ENCODE measurements at places on chromosomes 1 and 21.

GRCh38 chr1:43255438-43256210 is 14.2 kb upstream of the TMEM125 start:
- DNase-seq: no peak

- no peak for DNase-seq
These were observed 619.3 kb downstream of the PTPRU start for GRCh38 chr1:29855561-29856160.

DNA sequence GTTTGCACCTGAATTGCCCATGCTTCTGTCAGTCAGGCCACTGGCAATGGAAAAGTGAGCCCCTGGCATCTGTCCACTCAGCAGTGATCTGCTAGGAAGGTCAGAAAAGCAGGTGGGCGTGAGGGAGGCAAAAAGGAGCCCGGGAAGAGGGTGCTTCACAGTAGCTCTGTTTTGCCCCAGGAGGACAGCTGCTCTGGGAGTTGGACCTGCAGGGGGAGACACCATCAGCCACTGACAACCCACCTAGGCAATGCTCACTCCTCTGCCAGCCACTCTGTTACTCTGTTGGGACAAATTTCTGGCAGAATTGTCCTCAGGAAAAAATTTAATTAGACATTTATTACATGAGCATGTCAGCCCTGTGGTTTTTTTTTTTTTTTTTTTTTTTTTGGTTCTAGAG is 146.4 kb downstream of the LRIG2 start:
- no peak for DNase-seq

DNA sequence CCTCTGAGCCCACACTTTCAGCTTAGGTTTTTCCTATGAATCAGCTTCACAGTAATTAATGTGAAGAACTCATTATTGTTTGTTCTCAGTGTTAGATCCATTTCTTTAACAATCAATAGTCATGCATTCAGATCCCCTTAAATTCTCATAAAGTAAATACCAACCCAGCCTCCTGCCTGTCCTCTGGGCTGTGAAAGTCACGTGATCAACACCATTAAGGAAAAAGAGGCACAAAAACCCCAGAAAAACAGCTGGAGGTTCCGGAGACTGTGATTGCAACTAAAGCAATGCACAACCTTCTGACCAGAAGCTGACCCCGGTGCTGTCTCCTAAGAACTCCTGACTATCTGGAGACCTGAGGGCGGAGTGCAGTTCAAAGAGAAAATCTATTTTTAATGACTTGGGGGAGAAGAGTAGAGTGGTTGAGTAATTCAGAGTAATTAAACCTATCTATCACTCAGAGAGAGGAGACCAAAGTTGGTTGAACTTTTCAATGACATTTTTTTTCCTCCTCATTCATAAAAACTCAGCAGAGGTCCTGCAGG is 132.5 kb downstream of the PLXNA2 start:
- DNase-seq: no peak

DNA sequence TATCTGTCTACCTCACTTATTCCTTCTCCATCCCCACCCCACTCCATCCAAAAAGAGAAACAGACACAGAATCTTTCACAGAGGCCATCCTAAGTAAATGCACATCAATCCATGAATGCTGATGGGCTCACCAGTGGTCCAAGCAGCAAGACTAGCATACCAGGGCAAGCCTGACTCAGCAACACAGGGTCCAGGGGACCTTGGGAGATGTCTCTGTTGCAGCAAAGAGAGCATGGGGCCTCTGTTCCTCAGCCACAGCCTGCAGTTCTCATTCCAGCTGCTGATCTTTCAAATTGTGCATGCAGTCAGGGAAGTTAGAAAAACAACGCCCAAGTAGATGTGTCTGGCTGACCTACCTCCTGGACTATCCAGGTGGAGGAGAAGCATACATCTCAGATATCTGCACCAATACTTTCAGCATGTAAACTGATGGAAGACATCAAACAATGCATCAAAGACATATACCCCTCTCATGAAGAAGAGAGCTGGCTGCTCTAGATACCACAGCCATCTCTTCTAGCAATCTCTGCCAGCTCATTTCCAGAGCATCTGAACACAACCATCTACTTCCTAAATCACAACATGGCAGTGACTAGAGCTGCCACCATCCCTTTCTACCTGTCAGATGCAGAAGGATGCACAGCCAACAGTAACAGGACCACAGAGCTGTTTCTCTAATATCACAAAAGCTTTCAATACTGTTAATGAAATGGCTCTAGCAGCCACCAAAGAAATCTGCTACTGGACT is 54.5 kb downstream of the CD34 start:
- DNase-seq: peak; percentile 52

GRCh38 chr1:203473781-203474305 is 1.8 kb upstream of the PRELP start:
- no peak for DNase-seq

- peak; percentile 91 for DNase-seq
These were observed 2.7 kb upstream of the ANXA9 start for GRCh38 chr1:150979092-150980056.

GRCh38 chr1:167752219-167752985 is 30.6 kb downstream of the MPZL1 start:
- peak; percentile 7 for DNase-seq
